ENCODE measurements at places on chromosomes 3 and 15. TPM values are rescaled to one million over a fixed set of nuclear protein-coding genes. Genes with fewer than 3 reads are reported as not detected.

PAQR9 gene
- total RNA-seq, result not detected

- DNase-seq, result no peak
Observed at GRCh38 chr3:142647856-142648255, 51.7 kb downstream of the PLS1 start.

- peak; percentile 60 for DNase-seq
Observed at GRCh38 chr3:36906504-36907149, 38.2 kb downstream of the TRANK1 start.

EPHA6 gene
- total RNA-seq, result 0.28 TPM

- peak; percentile 75 for DNase-seq
Observed at GRCh38 chr15:41465822-41466421, 27.8 kb upstream of the ITPKA start.

DNA sequence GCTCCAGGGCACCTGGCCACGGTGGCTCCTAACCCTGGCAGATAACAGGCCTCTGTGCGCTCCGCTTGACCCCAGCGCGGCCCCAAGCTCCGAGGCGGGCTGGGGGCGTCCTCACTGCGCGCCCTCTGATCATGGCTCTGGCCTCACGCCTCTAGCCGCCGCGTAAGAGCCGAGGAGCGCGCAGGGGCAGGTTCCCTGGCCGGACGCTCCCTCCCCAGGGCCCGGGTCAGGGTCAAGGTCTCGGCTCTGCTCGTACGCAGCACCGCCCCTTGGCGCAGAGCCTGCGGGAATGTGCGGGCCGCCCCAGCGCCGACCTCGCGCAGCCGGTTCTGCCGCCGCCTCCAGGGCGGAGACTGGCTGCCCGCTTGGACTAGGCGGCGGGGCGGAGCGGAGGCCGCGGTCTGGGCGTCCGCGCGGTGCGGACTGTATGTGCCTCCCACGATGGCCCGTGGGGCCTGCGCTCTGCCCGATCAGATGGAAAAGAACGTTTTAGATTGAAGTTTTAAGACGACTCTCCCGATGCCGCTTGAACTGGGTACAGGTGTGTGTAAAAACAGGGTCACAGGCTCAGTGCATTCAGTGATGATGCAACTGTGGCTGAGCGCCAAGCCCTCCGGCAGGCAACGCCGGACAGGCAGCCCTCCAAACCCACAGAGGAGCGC, 40.8 kb downstream of the CHST14 start:
- peak; percentile 47 for DNase-seq

GRCh38 chr15:40836020-40836419, 7.5 kb upstream of the PPP1R14D start:
- no peak for DNase-seq

DNA sequence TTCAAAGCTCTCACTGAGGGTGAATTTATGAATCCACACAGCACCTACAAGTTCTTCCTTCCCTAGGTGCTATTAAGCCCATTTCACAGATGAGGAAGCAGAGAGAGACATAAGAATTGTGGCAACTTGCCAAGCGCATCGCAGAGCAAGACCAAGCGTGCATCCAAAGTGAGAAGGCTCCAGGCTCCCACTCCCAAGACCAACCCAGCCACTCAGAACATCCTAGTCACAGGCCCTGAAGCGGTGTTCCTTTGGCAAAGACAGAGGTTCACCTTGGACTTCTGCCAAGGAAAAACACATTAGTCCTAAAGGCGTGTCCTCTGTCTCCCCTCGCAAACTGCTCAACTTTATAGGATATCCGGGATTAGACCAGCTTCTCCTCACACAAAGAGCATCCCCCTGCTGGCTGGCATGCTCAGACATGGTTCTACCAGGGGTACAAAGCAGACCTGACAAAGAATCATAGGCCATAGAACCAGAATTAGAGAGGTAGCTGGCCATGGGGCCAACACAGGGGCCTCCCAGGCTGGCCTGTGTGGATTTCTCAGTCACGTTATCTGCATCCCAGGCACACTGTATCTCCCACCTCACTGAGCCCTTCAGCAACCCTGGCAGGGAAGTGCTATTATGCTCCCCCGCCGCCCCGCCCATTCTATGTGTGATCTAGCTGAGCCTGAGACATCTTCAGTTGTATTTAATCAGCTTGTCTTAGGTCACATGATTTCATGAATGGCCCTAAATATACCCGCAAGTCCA, 160.2 kb downstream of the FOXP1 start:
- DNase-seq, result peak; percentile 58

DNA sequence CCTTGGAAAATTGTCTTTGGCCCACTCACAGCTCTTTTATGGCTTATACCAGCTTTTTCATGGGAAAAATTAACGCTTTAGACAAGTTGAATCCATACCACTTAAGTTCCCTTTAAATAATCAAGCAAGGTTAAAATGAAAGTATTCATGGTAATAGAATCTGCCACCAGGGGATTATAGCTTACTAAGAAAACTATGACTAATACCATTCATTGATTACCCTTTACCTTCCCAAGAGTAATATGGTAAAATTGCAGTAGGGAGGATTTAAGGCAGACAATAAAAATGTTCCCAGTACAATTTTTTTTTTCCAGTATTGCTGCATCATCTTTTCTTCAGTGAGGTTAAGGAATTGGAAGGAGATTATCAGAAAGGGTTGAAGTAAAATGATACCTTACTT, 641.1 kb upstream of the NAALADL2 start:
- no peak for DNase-seq

- no peak for DNase-seq
Observed at GRCh38 chr15:83012636-83013035, 1.2 kb upstream of the C15orf40 start.

XRN1 gene
- 40.0 TPM for total RNA-seq

MUSTN1 gene
- total RNA-seq, result 2.2 TPM

DAPK2 gene
- total RNA-seq, result 6.7 TPM

GRCh38 chr15:91491101-91491950, 362.2 kb upstream of the SLCO3A1 start:
- no peak for DNase-seq
